ENCODE measurements at places on chromosomes 1 and 21. TPM values are rescaled to one million over a fixed set of nuclear protein-coding genes. Genes with fewer than 3 reads are reported as not detected.

- no peaks in the 10 kb centered on the region for H3K36me3 ChIP-seq
- H3K27ac ChIP-seq: peak within 1 kb of the TSS; percentile 85
- peak; percentile 63 for DNase-seq
- peaks cover 4% of the 10 kb centered on the region for H3K27me3 ChIP-seq
These were observed at the start of gene VANGL1 for GRCh38 chr1:115641762-115642167. Gene VANGL1, plus strand, starts transcription at chr1:115641970. Its CDS starts 9,444 bp downstream, at chr1:115651414.

DNA sequence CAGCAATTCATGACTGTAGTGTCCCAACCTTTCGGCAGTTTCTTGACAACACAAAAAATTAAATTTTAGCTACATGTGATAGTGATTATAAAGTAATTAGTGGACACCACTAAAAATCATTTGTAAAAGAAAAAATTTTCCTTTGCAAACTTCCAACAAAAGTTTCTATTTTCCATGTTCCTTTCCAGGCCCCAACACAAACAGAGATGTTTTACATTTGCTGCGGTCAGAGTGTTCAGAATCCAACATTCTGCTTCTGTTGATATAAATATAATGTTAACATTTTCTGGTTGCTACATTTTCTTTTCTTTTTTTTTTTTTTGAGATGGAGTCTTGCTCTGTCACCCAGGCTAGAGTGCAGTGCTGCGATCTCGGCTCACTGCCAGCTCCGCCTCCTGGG is 54.9 kb upstream of the WLS start:
- H3K36me3 ChIP-seq: no peaks in the 10 kb centered on the region
- H3K27me3 ChIP-seq: no peaks in the 10 kb centered on the region
- no peak for DNase-seq
- no peak overlapping the region for H3K27ac ChIP-seq
- no peaks in the 10 kb centered on the region for H3K4me1 ChIP-seq

- H3K4me3 ChIP-seq: no peak overlapping the region
- DNase-seq: no peak
- no peaks in the 10 kb centered on the region for H3K36me3 ChIP-seq
- H3K27me3 ChIP-seq: no peaks in the 10 kb centered on the region
- no peak overlapping the region for H3K27ac ChIP-seq
These were observed 159.6 kb upstream of the VAMP3 start for GRCh38 chr1:7611421-7612010.

DNA sequence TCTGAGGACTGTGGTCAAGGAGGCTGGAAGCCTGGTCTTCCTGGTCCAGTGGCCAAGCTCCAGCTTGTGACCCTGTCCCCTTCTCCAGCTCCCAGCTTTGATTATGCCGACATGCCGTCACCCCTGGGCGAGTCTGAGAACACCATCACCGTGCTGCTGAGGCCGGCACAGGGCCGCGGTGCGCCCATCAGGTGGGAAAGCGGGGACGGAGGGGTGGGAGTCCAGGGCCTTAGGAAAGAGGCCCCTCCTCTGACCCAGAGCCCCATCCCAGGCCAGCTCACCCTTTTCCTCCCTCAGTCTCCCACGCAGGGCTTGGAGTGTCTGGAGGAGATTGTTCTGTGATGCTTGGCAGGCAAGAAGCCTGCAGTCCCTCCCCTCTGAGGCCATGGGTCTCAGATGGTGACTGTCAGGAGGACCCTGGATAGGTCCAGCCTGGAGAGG is 43.6 kb downstream of the PTPRU start:
- H3K4me1 ChIP-seq: no peaks in the 10 kb centered on the region
- H3K27ac ChIP-seq: no peak overlapping the region
- H3K27me3 ChIP-seq: no peaks in the 10 kb centered on the region
- H3K4me3 ChIP-seq: no peak overlapping the region

The E2F2 gene
- polyA plus RNA-seq: 2.2 TPM

The PLA2G2F gene
- not detected for polyA plus RNA-seq
